Calu3 (cell line): ENCODE measurements at places on chromosomes 5 and 9.

DNA sequence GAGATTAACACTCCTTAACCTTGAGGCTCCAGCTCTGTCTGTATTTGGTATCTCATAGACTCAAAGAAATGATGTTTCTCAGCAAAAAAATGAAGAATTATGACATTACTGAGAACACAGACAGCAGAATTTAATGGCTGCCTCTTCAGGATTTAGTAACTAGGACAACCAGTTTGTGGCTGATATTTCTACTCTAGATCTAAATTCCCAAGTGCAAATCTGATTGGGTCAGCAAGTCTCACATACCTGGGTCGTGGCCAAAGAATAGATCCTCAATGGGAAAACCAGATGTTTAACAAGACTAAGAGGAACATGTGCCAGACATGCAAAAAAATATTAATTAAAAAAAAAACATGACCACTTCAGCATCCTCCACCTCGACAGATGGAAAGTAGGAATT lies 608.9 kb downstream of the DTWD2 start:
- DNase-seq: no peak

- no peak for DNase-seq
These were observed 57.7 kb upstream of the CER1 start for GRCh38 chr9:14780251-14780650.

DNA sequence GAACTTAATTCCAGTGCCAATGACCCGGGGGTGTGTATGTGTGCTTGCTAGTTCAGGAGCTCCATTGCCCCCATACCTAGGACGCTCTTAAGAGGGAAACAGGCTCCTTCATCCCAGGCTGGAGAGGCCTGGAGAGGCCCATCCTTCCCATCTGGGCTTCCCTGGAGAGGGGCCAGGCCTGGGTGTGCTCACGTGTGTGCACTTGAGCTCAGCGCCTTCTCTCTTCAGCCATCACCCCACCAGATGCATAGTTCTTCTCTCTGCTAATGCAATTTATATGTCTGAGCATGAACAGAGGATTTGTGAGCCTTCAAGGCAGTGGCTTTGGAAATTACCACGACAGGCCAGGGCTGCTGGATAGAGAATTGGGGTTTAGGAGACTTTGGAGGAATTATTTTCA lies 48.6 kb upstream of the SHB start:
- no peak for DNase-seq

DNA sequence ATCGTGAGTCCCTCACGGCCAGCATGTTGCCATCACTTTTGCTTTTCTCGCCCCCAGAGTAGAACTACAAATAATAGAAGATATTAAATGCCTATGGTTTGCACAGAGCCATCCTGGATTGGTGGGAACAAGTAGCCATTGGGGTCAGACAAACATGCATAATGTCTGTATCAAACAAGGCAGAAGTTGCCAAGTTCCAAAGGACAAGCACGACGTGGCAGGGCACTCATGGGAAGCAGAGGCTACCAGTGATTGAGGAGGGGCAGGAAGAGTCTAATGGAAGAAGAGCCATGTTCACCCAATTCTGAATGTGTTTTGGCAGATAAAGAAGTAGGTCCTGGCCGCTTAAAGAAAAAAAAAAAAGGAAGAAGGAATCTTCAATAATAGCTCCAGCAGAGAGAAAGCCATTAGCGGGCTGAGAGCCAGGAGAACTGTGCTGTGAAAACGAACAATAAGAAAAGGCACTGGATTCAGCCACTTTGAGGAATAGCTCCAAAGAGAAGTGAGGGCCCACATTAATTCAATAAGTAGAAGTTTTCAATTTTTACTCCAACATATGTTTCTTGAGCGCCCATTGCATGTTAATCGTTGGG lies 153.7 kb upstream of the ADCY2 start:
- no peak for DNase-seq

GRCh38 chr9:70035691-70036090 lies 8.0 kb upstream of the MAMDC2 start:
- no peak for DNase-seq

DNA sequence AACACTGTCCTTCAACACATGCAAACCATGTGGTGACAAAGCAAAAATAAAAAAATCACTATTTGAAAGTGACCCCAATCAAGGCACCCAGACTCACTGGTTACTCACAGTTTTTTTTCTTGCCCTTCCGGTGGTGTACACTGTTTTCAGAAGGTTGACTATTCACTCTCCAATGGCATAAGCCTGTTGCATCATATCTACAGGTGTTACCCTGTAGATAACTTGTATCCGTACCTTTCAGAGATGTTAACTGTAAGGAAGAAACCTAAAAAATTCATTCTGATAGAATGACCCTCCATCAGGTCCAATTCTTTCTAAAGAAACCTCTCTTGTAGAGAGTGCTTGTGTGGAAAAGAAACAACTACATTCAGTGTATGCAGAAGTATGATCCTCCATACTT lies 193.6 kb upstream of the RASA1 start:
- no peak for DNase-seq

DNA sequence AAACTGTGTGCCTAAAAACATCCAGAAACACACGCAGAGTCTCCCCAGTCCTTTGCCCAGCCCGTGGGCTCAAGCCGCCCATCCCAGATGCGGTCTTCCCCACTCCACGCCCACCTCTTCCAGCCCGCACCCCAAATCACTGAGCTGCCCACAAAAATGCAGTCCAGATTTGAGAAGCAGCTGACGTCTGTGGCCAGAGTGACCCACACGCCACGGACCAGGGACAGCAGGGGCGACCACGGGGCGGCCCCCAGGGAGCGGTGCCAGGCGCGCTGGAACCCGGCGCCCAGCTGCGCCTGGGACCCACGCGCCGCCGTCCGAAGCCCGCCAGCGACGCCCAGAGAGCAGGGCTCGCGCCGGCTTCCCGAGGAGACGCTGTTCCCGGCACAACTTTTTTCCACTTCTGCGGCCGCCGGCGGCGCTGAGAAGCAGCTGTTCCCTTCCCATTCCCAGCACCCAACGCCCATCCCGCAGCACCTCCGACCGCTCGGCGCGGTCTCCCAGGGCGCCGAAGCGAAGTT lies 674 bp downstream of the LHFPL2 start:
- DNase-seq: peak; percentile 62

DNA sequence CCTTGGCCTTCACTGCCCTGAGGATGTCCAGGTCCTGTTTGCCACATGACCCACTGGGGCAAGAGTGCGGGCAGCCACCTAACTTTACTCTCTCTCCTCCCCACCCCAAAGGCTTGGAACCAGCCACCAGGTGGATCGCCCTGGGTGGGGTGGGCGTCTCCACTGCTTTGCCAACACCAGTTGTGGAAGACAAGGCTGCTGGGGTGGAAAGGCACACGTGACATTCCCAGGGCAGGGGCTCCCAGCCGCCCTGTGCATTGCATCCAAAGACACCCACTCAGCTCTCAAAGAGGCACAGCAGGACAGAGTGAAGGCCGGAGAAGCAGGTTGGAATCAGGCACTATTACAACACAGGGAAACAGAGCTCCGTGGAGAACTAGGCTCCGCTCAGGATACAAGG lies 162.2 kb downstream of the OLFM1 start:
- no peak for DNase-seq

- DNase-seq: no peak
These were observed 27.8 kb downstream of the ADRA1B start for GRCh38 chr5:159944056-159944600.

DNA sequence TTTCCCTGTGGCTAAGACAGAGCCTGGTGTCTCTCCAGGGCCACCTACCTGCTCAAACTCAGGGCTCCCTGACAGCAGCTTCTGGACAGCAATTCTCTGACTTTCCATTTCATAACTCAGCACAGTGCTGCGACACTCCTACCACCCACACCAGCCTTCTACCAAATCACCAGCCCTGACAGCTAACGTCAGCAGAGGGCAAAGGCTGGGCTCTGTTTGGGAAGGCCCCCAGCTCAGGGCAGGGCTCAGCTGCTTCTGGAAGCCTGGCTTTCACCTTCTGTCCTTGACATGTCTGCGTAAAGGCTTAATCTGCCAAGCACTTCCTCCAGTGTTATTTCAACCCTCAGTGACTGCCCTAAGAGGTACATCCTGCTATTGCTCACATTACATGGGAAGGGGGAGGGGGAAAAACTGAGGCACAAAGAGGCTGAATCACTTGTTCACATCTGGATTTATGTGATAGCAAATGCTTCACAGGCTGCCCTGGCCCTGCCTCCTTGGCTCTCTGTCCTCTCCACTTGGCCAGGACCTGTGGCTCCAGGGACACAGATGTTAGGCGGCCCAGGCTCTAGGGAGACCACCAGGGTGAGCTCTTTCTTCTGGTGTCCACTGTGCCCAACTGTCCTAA lies 102.5 kb upstream of the PANK3 start:
- DNase-seq: no peak

DNA sequence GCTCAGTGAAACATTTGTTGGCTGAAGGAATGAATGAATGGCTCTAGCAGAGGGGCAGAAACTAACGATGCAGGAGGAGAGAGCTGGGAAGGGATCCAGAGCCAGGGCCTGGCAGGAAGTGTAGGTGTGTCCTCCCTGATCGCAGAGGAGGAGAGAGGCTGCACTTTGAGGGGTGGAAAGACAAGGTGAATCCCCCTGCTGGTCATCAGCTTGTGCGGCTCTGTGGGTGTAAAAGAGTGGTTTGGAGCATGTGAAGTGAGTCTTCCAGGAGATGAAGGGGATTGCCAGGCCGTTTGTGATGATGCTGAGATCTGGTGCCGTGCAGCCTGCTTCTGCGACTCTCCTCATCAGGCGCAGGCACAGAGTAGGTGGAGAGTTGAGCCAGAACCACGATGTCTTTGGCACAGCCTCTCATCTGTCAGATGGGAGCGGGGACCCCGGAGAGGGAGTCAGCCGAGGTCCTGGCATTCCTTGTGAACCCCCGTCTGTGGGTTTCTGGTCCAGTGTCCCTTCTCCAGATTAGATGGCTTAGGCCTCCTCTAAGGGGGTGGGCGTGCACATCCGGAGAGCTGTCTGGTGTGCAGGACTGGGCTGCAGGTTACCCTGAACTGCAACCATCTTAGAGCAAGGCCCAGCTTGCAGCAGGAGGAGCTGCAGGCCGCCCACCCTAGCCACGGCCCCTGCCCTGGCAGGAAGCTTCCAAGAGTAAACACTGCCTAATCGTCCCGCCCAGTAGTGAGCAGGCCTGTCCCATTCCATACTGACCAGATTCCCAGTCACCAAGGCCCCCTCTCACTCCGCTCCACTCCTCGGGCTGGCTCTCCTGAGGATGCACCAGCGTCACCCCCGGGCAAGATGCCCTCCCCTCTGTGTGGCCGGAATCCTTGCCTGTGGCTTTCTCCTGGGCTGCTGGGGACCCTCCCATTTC lies at the start of gene ADAMTS13:
Gene ADAMTS13 (plus strand): TSS at position 753 of the 928 bp plus-strand sequence. CDS start 77 bp downstream, at position 830.
- no peak for DNase-seq

- no peak for DNase-seq
These were observed 44.1 kb downstream of the UGCG start for GRCh38 chr9:111940697-111941096.

- DNase-seq: no peak
These were observed 25.8 kb downstream of the UGT3A2 start for GRCh38 chr5:36040651-36041536.

DNA sequence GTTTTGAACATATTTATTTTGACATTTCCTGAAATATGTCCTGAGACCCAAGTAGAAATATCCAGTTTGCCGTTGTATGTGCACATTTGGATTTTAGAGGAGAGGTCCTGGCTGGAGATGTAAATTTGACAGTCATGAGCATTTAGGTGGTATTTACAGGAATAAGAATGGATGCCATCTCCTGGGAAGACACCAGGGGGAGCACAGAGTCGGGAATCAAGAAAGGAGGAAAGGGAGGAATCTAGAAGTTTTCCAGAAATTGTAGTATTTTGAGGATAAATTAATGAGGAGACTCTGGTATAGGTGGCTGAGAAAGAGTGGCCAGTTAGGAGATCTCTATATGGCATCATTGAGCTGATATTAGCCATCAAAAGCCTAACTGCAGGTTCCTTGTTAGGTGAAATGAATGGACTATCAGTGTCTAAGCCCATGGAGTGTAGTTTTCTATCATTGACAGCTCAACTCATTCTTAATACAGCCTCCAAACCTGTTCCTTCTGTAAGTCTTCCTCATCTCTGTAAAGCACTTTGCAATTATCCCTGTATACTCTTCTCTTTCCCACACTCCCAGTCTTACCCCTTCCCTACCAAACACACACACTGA lies 7.2 kb downstream of the GAPT start:
- peak; percentile 59 for DNase-seq

DNA sequence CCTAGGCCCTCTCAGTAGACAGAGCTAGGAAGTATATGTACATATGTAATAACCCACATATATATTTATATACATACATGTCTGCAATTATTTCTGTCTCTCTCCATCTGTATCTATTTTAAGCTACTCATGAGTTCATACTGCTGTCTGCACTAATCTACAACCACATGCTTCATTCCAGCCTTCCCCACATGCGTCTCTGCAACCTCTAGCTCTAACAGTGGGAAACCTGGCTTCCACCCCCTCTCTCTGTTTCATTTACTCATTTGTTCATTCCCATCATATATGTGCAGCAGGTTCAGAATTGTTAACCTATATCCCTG lies 23.3 kb downstream of the DCANP1 start:
- DNase-seq: no peak

- DNase-seq: peak; percentile 35
These were observed 470.6 kb downstream of the PRDM9 start for GRCh38 chr5:23977997-23978396.

GRCh38 chr9:100437860-100438805 lies 11.2 kb downstream of the MSANTD3 start:
- peak; percentile 70 for DNase-seq

DNA sequence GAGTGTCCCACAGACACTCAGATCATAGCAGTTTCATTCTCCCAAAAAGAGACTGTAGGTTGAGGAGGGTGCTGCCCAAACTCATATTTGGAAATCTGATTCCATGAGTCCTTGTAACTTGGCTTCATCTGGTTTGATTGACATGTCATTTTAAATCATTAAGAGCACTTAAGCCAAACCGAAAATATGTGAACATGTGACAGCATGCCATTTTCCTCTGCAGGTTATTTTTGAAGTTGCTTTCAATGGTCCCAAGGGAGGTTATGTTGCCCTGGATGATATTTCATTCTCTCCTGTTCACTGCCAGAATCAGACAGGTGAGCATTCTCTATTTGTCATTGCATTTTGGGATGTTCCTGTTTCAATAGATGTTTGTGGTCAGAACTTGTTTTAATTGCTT lies 87.6 kb downstream of the MAMDC2 start:
- DNase-seq: no peak

GRCh38 chr5:160486573-160486972 lies 64.9 kb downstream of the PTTG1 start:
- DNase-seq: no peak

DNA sequence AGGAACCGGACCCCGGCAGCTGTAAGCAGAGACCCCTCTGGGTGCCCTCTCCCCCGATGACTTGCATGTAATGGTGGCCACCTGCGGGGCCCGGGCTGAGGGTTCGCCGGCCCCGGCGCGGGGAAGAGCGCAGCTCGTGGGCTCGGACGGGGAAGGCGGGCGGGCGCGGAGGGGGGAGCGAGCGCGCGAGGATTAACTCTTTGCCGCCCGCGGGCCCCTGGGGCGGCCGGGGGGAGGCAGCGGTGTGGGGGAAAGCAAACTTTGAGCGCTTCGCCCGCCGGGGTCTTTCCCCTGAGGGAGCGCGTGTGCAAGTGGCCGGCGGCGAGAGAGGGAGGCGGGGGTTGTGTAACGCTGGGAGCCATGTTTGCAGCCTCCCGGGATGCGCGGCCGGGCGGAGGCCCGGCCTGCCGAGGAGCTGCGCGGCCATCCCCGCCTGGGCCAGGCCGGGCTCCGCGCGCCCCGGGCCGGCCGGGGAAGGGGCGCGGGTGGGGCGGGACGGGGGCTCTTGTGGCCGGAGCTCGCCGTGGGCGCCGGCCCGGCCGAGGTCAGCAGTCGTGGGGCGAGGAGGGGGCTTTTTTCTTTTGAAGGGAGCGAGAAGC lies 547 bp downstream of the ANP32B start:
- DNase-seq: peak; percentile 33

GRCh38 chr9:14441976-14442651 lies 128.2 kb upstream of the NFIB start:
- no peak for DNase-seq
